SJSA1 (cell line): ENCODE measurements at places on chromosomes 6 and 20. TPM values are rescaled to one million over a fixed set of nuclear protein-coding genes. Genes with fewer than 3 reads are reported as not detected.

GRCh38 chr20:57283860-57284259 lies 17.4 kb upstream of the BMP7 start:
- peaks cover 8% of the 10 kb centered on the region for H3K4me1 ChIP-seq
- no peak overlapping the region for H3K27ac ChIP-seq
- H3K4me3 ChIP-seq: no peak overlapping the region
- no peaks in the 10 kb centered on the region for H3K36me3 ChIP-seq

The KCNK5 gene
- not detected in 2 replicates for total RNA-seq

The C20orf141 gene
- total RNA-seq: not detected in 2 replicates

GRCh38 chr20:56656632-56657031 lies 27.5 kb downstream of the TFAP2C start:
- no peak overlapping the region for H3K4me3 ChIP-seq
- H3K36me3 ChIP-seq: no peaks in the 10 kb centered on the region
- no peak overlapping the region for H3K27ac ChIP-seq
- no peak for DNase-seq

DNA sequence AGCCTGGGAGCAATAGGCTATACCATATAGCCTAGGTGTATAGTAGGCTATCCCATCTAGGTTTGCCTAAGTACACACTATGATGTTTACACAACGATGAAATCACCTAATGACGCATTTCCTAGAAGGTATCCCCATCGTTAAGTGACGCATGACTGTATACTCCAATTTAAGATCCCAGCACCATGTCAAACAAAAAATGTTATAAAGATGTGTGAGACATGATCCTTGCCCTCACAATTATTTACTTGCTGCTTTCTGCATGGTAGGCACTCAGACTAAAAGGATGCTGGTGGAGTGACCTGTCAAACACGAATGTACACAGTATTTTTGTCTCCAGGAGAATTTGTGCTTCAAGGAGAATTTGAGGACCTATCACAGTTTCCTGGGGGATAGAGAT lies 32.3 kb downstream of the SNAP25 start:
- no peak overlapping the region for H3K27ac ChIP-seq
- H3K36me3 ChIP-seq: no peaks in the 10 kb centered on the region
- no peaks in the 10 kb centered on the region for H3K27me3 ChIP-seq
- H3K4me3 ChIP-seq: no peak overlapping the region
- no peak for DNase-seq

DNA sequence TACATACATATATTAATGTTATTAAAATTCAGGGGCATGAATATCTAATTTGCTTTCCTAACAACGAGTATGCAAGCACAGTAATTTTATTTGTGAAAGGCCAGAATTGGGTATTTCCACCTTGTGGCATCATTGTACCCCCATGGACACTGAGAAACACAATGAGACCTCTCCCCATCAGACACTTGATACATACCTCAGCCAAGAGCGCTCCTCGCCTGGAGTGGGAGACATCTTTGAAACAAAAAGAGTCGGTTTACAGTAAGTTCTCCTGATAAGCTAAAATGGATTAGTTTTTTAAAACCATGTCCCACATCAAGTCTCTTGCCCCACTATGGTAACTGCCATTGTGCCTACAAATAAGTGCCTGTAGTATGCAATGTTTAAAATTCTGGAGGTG lies 2.1 kb downstream of the CNR1 start:
- DNase-seq: no peak
- H3K4me1 ChIP-seq: peaks cover 16% of the 10 kb centered on the region
- peaks cover 70% of the 10 kb centered on the region for H3K27me3 ChIP-seq
- no peak overlapping the region for H3K4me3 ChIP-seq
- H3K27ac ChIP-seq: no peak overlapping the region

The TMEM151B gene
- total RNA-seq: not detected in 2 replicates

DNA sequence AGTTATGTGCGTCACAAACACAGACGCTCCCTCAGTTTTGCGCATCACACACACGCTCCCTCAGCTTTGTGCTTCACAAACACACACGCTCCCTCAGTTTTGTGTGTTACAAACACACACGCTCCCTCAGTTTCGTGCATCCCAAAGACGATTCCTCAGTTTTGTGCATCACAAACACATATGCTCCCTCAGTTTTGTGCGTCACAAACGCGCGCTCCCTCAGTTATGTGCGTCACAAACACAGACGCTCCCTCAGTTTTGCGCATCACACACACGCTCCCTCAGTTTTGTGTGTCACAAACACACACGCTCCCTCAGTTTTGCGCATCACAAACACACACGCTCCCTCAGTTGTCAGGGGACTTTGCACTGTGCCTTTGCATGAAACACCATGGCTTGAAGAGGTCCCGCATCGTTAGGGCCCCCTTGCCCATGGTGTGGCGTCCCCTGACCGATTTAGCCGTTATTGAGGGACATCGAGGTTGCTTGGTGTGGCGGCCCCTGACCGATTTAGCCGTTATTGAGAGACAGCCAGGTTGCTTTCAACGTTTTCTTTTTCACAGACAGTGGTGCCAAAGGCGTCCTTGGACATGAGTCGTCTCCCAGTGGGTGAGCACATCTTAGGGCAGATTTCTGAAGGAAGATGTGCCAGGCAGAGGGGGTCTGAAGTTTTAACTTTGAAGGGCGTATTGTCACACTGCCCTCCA lies 28.1 kb upstream of the MYT1 start:
- DNase-seq: no peak
- H3K4me1 ChIP-seq: no peaks in the 10 kb centered on the region
- H3K27ac ChIP-seq: no peak overlapping the region
- peaks cover 7% of the 10 kb centered on the region for H3K27me3 ChIP-seq
- H3K4me3 ChIP-seq: no peak overlapping the region
- no peaks in the 10 kb centered on the region for H3K36me3 ChIP-seq

GRCh38 chr6:137830511-137830911 lies 36.5 kb upstream of the TNFAIP3 start:
- H3K27me3 ChIP-seq: no peaks in the 10 kb centered on the region
- H3K4me3 ChIP-seq: no peak overlapping the region
- H3K36me3 ChIP-seq: no peaks in the 10 kb centered on the region
- DNase-seq: no peak
- no peak overlapping the region for H3K27ac ChIP-seq
- H3K4me1 ChIP-seq: peaks cover 33% of the 10 kb centered on the region

DNA sequence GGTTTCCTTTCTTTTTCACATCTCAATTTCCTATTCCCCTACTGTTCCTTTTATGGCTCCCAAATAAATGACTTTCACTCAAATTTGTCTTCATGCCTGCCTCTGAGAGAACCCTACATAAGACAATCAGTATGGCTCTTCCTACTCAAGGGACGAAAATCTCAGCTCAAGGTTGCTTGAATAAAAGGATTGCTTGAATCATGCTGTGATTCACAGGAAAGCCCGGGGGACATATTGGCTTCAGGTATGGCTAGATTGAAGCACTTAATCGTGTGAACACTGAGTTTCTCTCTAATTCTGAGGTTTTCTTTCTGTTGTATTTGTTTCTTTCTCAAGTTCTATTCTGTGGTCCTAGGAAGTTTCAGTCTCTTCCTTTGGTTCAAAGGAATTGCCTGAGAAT lies 140.3 kb upstream of the SULF2 start:
- H3K27ac ChIP-seq: no peak overlapping the region
- no peak for DNase-seq
- H3K27me3 ChIP-seq: peaks cover 31% of the 10 kb centered on the region
- no peak overlapping the region for H3K4me3 ChIP-seq

The PNPLA1 gene
- total RNA-seq: not detected in 2 replicates

The SKIC2 gene
- total RNA-seq: 34.5 and 35.5 TPM in 2 replicates

- H3K4me3 ChIP-seq: no peak overlapping the region
- no peak for DNase-seq
- no peaks in the 10 kb centered on the region for H3K36me3 ChIP-seq
- H3K27me3 ChIP-seq: no peaks in the 10 kb centered on the region
- no peaks in the 10 kb centered on the region for H3K4me1 ChIP-seq
- H3K27ac ChIP-seq: no peak overlapping the region
These were observed 292.1 kb upstream of the THEMIS start for GRCh38 chr6:128192972-128193371.

- H3K4me3 ChIP-seq: no peak overlapping the region
- H3K4me1 ChIP-seq: no peaks in the 10 kb centered on the region
- no peak for DNase-seq
- H3K27ac ChIP-seq: no peak overlapping the region
- no peaks in the 10 kb centered on the region for H3K36me3 ChIP-seq
- no peaks in the 10 kb centered on the region; the same call in 1 of the 2 replicates for H3K27me3 ChIP-seq
These were observed 22.4 kb downstream of the IL17A start for GRCh38 chr6:52208612-52209011.

DNA sequence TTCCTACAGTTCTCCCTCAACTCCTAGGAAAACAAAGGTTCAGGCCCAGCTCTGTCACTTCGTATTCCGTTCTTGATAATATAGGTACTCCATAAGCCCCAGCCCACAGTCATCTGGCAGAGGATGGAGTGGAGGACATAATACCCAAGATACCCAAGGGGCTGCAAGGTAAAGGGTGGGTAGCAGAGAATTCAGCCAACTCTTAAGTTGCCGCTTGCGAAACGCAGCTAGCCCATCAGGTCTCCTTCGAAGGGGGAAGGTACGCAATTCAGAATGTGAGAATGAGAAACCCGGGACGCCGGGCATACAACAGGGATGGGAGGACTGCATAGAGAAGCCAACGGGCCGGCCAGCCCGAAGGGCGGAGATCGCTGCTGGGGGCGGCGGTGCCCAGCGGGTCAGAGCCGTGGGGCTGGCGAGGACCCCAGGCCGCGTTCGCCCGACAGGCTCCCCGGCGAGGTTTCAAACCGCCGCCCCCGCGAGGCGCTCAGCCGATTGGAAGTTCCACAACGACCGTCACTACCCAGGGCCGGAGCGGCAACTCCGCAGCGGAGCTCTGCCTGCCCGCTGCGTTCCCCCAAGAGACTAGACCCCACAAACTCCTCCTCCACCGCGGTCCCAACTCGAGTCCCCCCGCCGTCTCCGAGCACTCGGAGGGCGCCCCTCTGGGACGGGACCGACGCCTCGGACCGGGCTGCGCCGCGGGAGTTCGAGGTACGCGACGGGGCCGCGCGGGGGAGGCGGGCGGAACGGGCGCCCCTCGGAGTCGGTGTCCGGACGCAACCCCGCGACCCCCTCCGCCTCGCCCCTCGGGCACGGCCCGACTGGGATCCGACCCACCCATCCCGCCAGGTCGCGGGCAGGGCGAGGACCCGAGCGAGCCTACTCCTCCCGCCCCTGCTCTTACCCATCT lies 911 bp downstream of the CDK19 start:
- H3K4me3 ChIP-seq: peak overlapping the region; percentile 96
- H3K27me3 ChIP-seq: no peaks in the 10 kb centered on the region
- DNase-seq: peak; percentile 64
- peak overlapping the region; percentile 92 for H3K27ac ChIP-seq

DNA sequence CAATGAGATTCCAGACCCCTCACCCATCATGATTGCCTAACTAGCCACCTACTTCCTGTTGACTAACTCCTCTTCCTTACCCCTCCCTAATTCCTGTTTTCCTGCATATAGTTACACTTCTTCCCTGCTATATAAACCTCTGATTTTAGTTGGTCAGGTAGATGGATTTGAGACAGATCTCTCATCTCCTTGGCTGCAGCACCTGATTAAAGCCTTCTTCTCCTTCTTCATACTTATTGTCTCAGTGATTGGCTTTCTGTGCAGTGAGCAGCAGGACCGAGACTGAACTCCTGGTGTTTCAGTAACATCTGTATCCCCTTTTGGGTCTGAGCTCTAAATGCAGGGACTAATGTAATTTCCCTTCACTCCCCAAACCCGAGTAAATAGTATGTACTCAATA lies 51.7 kb upstream of the ATXN1 start:
- H3K4me1 ChIP-seq: no peaks in the 10 kb centered on the region
- H3K27me3 ChIP-seq: no peaks in the 10 kb centered on the region
- H3K27ac ChIP-seq: no peak overlapping the region
- no peak for DNase-seq
- H3K36me3 ChIP-seq: no peaks in the 10 kb centered on the region

DNA sequence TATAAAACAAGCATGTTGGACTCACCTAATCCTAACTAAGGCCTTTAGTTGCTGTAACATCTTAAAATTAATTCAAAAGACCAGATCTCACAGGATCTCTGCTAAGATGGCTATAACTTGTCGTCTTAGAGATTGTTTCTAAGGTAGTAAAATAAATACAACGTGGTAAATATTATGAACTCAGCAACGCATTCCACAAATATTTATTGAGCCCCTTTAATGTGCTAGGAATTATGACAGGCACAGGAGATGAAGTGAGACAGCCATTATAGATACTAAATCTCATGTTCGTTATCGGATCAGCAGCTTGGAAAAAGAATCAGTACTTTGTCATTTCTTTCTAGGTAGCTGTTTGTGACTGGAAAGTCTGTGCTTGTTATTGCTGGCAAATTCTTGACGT lies 20.9 kb upstream of the MCM3 start:
- H3K27me3 ChIP-seq: no peaks in the 10 kb centered on the region
- no peak overlapping the region for H3K4me3 ChIP-seq
- H3K4me1 ChIP-seq: peaks cover 17% of the 10 kb centered on the region
- no peak overlapping the region for H3K27ac ChIP-seq
- no peaks in the 10 kb centered on the region for H3K36me3 ChIP-seq
- no peak for DNase-seq

DNA sequence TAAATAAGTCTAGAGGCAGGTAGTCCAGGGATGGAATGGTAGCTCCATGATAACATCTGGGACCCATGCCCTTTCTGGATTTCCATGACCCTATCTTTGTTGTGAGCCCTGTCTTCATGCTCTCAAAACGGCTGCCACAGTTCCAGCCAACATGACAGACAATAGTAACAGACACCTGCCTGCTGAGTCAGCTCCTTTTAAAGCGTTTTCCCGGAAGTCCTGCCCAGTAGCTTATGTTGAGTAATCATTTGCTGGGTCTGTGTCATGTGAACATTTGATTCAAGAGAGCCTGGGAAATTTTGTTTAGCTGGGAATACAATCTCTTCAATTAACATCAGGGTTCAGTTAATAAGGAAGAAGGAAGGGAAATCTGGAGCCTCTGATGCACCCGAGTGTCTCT lies 262.2 kb upstream of the SULF2 start:
- H3K27ac ChIP-seq: no peak overlapping the region
- DNase-seq: no peak
- no peaks in the 10 kb centered on the region; the same call in 1 of the 2 replicates for H3K36me3 ChIP-seq
- no peaks in the 10 kb centered on the region for H3K27me3 ChIP-seq
- H3K4me3 ChIP-seq: no peak overlapping the region

DNA sequence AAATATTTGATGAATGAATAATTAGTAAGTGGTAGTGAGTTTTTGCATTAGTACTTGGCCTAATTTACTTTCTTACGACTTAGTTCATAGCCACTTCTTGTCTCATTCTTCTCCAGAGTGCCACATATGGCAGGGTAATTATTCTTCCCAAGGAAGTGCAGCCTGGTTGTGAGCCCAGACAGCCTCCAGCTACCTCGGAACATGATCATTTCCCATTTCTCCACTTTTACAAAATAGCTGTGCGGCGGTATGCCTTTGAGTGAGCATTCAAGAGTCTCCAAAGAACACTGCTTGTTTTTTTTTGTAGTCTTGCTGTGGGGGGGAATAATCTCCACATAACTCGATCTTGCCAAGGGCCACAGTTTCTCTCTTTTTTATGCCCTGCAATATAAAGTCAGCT lies 765.0 kb downstream of the HDGFL1 start:
- no peak for DNase-seq
- no peaks in the 10 kb centered on the region for H3K4me1 ChIP-seq
- no peaks in the 10 kb centered on the region for H3K36me3 ChIP-seq
- no peak overlapping the region for H3K27ac ChIP-seq
